ENCODE measurements at places on chromosomes 16 and 17. TPM values are rescaled to one million over a fixed set of nuclear protein-coding genes. Genes with fewer than 3 reads are reported as not detected.

Gene PSMD11
- total RNA-seq = 73.4 TPM

GRCh38 chr16:46746821-46747776 is 1.0 kb downstream of the MYLK3 start:
- peaks cover 26% of the 10 kb centered on the region for H3K4me1 ChIP-seq
- no peaks in the 10 kb centered on the region for H3K36me3 ChIP-seq
- no peak overlapping the region for H3K27ac ChIP-seq
- H3K27me3 ChIP-seq = no peaks in the 10 kb centered on the region
- no peak overlapping the region for H3K4me3 ChIP-seq
- DNase-seq = no peak

Gene KRTAP2-3
- total RNA-seq = not detected

- H3K4me3 ChIP-seq = peak overlapping the region; percentile 52
- peaks cover 12% of the 10 kb centered on the region for H3K4me1 ChIP-seq
- no peak overlapping the region for H3K27ac ChIP-seq
- DNase-seq = no peak
- no peaks in the 10 kb centered on the region for H3K36me3 ChIP-seq
- H3K27me3 ChIP-seq = no peaks in the 10 kb centered on the region
Observed at GRCh38 chr17:81034168-81034777, 678 bp upstream of the BAIAP2 start.

Gene SDK2
- 12.7 TPM for total RNA-seq

GRCh38 chr16:31298958-31299357 is 39.2 kb downstream of the ITGAM start:
- H3K4me1 ChIP-seq = no peaks in the 10 kb centered on the region
- no peak overlapping the region for H3K27ac ChIP-seq
- no peaks in the 10 kb centered on the region for H3K36me3 ChIP-seq
- peak; percentile 20 for DNase-seq
- H3K4me3 ChIP-seq = no peak overlapping the region

Gene GUCY2D
- total RNA-seq = not detected

GRCh38 chr17:34254651-34255380 is at the start of gene CCL2:
TSS of gene CCL2 (plus strand) at chr17:34255285. CDS start at chr17:34255350, 65 bp downstream.
- H3K27ac ChIP-seq = no peak within 1 kb of the TSS
- H3K4me1 ChIP-seq = peaks cover 10% of the 10 kb centered on the region
- DNase-seq = no peak
- H3K4me3 ChIP-seq = no peak within 1 kb of the TSS

- no peak overlapping the region for H3K4me3 ChIP-seq
- H3K27me3 ChIP-seq = no peaks in the 10 kb centered on the region
- H3K36me3 ChIP-seq = no peaks in the 10 kb centered on the region
- no peaks in the 10 kb centered on the region for H3K4me1 ChIP-seq
- no peak overlapping the region for H3K27ac ChIP-seq
- no peak for DNase-seq
Observed at GRCh38 chr16:13545271-13545670, 374.7 kb upstream of the ERCC4 start.

DNA sequence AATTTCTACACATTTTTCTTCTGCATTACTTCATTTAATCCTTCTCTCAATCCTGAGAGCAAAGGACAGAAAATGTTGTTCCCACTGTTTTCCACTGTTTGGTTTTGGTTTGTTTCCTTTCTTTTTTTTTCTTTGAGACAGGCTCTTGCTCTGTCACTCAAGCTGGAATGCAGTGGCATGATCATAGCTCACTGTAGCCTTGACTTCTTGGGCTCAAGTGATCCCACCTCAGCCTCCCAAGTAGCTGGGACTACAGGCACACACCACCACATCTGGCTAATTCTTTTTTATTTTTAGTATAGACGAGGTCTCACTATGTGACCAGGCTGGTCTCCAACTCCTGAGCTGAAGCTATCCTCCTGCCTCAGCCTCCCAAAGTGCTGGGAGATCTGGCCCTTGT is 7.0 kb upstream of the ZNF652 start:
- peak overlapping the region; percentile 48 for H3K27ac ChIP-seq
- H3K27me3 ChIP-seq = no peaks in the 10 kb centered on the region
- DNase-seq = no peak
- H3K4me1 ChIP-seq = peaks cover 44% of the 10 kb centered on the region

Gene FBXW10B
- total RNA-seq = 0.76 TPM

DNA sequence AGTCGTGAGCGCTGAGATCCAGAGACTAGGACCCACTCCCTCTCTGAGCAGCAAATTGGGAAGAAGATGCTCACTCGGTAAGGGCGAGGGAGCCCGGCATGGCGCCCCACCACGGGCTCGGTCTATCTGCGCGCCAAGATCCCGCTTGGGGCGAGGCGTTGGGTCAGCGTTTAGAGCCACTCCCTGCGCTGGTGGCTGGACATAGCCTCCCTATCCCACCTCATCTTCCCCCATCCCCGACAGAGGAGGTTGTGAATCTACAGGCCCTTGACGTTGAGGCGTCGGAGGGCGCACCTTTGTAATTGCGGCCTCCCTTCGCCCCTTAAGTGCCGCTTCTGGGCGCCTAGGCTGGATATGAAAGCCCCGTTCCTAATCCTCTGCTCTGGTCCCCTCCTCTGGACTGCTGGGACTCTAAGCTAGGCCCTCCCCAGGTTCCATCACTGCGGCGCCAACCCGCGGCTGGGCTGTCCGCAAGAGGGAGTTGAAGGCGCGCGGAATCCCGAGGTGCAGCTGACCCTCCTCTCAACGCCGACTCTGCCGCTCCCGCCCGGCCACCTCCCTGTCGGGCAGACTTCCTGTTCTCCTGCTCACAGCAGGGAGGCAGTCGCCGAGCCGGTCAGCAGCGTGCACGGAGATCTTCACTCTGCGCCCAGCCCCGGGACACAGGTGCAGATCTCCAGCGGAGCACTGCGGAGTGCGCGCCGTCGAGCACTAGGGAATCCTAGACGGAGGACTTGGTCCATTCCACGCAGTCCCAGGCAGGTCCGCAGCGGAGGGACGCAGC is 16.1 kb upstream of the HOXB9 start:
- H3K27me3 ChIP-seq = no peaks in the 10 kb centered on the region
- no peak overlapping the region for H3K4me3 ChIP-seq
- peak; percentile 23 for DNase-seq
- H3K4me1 ChIP-seq = peaks cover 27% of the 10 kb centered on the region

Gene SGCA
- total RNA-seq = 3.8 TPM

Gene ALDOA
- total RNA-seq = 329 TPM

Gene JPT1
- 37.8 TPM for total RNA-seq

Gene CD300LB
- 0.12 TPM for total RNA-seq

DNA sequence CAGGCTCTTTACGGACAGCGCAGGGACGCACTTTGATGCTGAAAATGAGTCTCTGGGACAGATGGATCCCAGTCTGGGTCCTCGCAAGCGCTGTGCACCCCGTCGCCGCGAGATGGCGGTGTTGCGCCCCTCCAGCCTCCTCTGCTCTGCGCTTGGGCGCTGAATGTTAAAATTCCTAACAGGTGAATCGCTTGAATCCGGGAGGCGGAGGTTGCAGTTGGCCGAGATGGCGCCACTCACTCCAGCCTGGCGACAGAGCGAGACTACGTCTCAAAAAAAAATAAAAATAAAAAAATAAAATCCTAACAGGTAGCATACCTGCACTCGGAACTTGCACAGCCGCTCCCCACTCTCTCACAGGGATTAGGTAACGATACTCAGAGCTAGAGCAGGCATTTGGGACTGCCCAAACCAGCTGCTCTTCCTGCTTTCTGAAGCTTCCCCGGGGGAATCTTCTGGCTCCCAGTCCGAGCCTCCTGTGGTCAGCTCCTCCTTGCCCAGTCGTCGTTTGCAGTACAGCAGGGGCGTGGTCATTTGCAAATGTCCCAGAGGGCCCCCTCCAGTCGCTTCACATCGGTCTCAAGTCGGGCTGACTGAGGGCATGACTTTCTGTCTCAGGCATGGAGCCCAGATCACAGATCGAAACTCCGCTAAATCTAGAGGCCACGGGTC is 26.2 kb upstream of the OSGIN1 start:
- DNase-seq = peak; percentile 59
- H3K4me1 ChIP-seq = no peaks in the 10 kb centered on the region
- H3K27me3 ChIP-seq = no peaks in the 10 kb centered on the region
- H3K27ac ChIP-seq = no peak overlapping the region
- no peak overlapping the region for H3K4me3 ChIP-seq

- no peaks in the 10 kb centered on the region for H3K36me3 ChIP-seq
- H3K27me3 ChIP-seq = peaks cover 7% of the 10 kb centered on the region
- H3K4me1 ChIP-seq = no peaks in the 10 kb centered on the region
- DNase-seq = peak; percentile 55
Observed at GRCh38 chr16:86072328-86073102, 173.6 kb downstream of the IRF8 start.

GRCh38 chr17:63071797-63072196 is 105.8 kb downstream of the TANC2 start:
- H3K36me3 ChIP-seq = no peaks in the 10 kb centered on the region
- H3K4me3 ChIP-seq = no peak overlapping the region
- no peaks in the 10 kb centered on the region for H3K27me3 ChIP-seq
- H3K4me1 ChIP-seq = no peaks in the 10 kb centered on the region
- no peak overlapping the region for H3K27ac ChIP-seq

Gene CA4
- total RNA-seq = not detected

GRCh38 chr16:28497861-28498599 is 3.6 kb downstream of the APOBR start:
- no peaks in the 10 kb centered on the region for H3K36me3 ChIP-seq
- DNase-seq = no peak
- no peak overlapping the region for H3K27ac ChIP-seq
- no peaks in the 10 kb centered on the region for H3K27me3 ChIP-seq
- no peak overlapping the region for H3K4me3 ChIP-seq

- peaks cover 5% of the 10 kb centered on the region for H3K27me3 ChIP-seq
- no peak overlapping the region for H3K4me3 ChIP-seq
- no peaks in the 10 kb centered on the region for H3K4me1 ChIP-seq
- DNase-seq = no peak
- no peak overlapping the region for H3K27ac ChIP-seq
Observed at GRCh38 chr16:56005958-56006357, 130.8 kb upstream of the CES5A start.

Gene MT4
- total RNA-seq = not detected

Measured in B cell (primary cell).